ENCODE measurements at places on chromosomes 7 and 10.
A peak's percentile ranks its signal among the peaks of the same experiment; 100 is the strongest.

DNA sequence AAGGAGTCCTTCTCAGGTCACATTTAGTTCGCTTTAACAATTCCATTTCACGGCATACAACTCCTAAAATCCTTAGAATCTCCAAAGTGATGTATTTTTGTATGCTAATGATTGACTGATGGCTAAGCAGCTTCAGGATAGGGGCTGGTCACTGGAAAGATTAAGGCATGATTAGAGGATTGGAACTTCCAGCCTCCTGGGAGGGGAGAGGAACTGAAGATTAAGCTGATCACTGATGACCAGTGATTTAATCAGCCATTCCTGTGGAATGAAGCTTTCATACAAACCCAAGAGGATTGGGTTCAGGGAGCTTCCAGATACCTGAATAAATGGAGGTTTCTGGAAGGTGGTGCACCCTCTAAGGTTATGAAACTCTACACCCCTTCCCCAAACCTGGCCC is 123.9 kb upstream of the CDK13 start:
- DNase-seq = peak; percentile 50

- no peak for DNase-seq
Observed at GRCh38 chr10:62543571-62544355, 169.6 kb downstream of the ZNF365 start.

DNA sequence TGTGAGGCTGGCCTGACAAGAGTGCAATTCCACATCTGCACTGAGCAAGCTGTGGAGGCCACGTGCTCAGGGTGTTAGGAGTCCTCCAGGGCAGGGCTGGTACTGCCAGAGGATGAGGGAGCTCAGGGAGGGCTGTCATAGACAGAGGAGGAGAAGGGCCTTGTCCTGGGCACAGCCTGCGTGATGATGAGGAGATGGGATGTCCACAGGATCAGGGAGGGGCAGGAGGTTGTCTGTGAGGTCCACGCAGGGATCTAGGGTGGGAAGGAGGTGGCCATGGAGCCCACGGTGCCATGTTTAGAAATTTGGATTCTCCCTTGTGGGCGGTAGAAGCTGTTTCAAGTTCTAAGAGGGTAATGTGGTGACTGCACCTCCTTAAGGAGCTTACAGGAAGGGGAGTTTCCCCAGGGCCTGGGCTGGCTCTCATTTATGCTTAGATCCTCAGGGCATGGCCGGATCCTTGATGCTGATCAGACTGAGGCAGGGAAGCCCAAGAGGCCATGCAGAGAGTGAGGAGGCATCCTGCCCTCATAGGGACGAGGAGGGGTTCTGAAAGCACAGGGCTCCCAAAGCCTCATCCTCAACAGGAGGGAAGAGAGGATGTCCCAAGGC is 30.3 kb downstream of the CHAT start:
- DNase-seq = no peak

DNA sequence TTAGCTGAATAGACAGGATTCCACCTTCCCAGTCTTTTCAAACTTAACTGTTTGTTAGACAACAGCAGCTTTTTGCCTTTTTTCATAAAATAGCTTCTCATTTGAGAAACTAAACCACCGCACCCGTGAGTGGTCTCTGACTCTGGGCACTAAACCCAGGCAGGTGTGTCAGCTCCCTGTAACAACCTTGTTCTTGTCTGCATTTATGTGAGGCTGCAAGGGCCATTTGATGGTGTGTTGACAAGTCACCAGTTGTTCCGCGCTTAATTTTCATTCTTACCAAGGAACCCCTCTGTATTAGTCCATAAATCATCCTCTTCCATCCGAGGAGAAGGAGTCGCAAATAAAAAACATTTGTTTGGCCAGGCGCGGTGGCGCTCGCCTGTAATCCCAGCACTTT is 1.5 kb downstream of the STOX1 start:
- no peak for DNase-seq

Data from neural progenitor cell (in vitro differentiated cells).